ENCODE measurements at places on chromosomes 1 and 21.

DNA sequence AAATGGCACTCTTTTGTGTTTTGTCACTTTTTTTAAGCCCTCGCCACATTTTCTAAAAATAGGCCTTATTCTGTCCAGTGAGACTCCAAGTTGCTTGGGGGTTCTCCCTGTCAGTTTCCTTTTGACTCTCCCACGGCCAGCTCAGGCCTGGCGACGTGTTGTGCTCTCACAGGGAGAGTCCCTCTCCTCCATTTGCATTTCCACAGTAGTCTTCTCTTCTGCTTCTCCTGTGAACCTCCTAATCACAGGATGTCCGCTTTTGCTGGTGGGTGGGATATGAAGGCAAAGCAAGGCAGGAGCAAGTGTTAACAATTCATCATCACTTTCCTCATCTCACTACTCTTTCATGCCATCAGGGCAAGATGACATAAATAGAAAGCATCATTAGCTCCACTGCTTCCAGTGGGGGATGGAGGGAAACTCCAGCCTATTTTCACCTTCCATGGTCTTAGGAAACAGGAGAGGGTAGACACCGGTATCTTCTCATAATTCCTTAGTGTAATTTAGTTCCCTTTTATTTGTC is 99.8 kb downstream of the INTS7 start:
- peak; percentile 65 for DNase-seq

GRCh38 chr1:152001631-152002584 is 8.2 kb upstream of the S100A10 start:
- peak; percentile 76 for DNase-seq

DNA sequence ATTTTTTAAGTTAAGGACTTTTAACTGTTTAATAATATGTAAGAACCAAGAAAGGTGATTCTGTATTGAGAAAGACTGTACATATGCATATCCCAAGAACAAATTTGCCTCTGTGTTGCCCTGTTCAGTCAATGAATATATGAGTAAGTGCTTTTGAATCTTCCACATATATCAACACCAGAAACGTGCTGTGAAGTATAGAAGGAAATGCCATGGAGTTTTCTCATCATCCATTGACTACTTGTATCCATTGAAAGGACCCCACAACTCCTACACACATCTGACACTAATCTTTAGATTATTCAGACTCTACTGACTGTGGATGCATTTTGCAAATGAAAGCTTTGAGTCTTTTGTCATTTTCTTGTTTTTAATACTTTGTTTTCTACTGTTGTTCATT is 366.9 kb downstream of the S1PR1 start:
- no peak for DNase-seq

DNA sequence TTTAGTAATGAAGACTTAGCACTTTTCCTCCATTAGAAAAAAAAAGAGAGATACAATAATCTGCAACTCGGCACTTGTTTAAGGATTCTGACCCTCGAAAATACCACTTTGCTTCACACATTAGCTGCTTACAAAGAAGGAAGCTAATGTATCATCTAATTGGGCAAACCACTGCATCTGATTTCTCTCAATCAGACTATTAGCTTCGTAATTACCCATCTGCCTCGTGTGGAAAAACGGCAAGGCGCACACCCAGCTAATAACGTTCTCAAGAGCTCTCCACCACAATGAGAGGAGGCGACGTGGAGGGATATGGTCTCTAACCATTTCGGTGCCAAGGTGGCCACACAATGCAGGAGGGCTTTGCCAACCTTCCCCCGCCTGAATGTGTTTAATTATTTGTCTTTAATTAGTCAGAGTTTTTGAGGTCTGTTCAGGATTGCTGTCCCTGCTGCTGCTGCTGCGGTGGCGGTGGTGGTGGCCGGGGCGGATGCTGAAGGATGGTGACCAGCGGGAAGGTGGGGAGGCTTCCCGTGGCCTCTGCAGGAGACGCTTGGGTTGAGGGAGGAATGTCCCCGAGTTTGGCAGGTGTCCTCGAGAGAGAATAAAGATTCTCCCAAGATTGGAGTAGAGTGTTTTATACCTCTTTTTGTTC is 374.5 kb downstream of the RPS6KC1 start:
- no peak for DNase-seq

DNA sequence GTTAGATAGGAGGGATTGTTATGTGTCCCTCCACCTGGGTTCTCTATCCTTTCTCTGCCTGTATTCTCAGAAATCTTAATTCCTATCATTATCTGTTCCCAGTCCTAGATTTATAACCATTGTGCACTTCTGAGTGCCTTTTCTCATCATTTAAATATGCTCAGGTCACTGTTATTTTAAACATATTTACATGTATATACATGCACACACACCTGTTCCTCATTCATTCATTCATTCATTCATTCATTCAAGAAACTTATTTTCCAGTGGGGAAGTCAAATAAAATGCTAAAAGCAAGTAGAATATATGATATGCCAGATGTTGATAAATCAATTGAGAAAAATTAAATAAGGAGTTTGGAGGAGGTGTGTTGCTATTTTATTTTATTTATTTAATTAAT is 110.3 kb downstream of the NEK7 start:
- DNase-seq, result no peak

DNA sequence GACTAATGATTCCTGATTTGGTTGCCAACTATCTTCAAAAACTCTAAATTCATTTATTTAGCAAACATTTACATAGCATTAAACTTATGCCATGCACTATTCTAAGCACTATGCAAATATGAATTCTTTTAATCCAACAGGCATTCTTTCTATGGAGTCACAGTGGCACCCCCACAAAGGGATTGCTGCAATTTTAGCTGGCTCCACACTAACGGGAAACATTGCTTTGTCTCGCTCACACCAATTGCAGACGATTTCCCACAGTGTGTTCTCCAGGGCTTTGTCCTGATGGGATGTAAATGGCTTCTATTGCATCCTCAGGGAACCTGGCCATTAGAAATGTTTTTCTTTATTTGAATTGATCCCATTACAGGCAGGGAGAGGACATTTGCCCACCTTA is 259.1 kb downstream of the BARHL2 start:
- no peak for DNase-seq

- DNase-seq, result no peak
Measured at GRCh38 chr1:169089776-169090175, 16.7 kb upstream of the ATP1B1 start.

DNA sequence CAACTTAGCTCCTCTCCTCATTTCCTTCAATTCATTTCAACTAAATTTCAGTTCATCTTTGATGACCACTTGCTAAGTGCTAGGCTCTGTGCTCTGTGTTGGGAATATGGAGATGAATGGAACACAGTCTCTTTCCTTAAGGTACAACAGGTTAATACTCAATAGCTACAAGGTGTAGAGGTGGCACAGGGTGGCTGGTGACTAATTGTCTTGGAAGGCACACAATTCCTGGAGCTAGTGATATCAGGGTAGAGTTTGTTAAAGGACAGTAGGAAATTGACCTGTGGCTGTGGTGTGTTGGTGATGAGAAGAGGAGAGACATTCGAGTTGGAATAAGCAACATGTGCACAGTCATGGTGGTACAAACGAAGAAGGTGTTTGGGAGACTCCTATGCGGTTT is 124.9 kb downstream of the RUNX1 start:
- DNase-seq, result no peak

DNA sequence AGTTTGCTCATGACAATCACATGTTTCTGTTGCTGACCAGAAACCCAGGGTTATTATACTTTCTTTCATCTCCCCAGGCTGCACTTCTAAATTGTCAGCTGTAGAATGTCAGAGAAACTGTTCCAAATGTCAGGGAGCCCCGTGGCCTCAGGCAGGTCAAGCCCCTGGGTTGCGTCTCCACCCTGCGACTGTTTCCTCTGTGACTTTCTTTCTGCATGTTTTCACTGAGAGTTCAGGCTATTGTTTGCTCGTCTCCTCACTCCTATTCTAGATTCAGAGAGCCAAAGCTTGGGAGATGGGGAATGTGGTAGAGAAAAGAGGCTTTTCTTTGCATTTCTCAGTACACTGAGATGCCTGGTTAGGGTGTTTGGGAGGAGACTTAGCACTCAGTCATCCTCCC is 97.4 kb downstream of the CENPF start:
- no peak for DNase-seq

DNA sequence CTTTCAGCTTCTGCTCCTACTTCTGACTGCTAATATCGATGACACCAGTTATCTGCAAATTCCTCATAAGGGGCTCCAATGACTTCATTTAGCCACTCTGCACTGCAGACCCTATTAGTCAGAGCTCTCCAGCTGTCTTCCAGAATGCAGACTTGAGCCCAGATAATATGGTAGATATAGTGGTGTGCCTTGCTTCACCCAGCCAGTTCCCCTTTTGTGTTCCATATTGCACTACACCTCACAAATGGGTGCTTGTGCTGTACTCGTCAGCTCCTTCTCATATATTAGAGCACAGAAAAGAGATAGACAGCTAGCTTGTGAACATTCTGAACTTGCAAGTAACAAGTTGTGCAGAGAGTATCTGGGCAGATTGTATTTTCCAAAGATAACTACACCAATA is 23.7 kb upstream of the COG2 start:
- DNase-seq, result no peak

- no peak for DNase-seq
Measured at GRCh38 chr1:223714849-223715603, 2.7 kb downstream of the CAPN2 start.

GRCh38 chr1:236016083-236016482 is 48.8 kb downstream of the NID1 start:
- no peak for DNase-seq

DNA sequence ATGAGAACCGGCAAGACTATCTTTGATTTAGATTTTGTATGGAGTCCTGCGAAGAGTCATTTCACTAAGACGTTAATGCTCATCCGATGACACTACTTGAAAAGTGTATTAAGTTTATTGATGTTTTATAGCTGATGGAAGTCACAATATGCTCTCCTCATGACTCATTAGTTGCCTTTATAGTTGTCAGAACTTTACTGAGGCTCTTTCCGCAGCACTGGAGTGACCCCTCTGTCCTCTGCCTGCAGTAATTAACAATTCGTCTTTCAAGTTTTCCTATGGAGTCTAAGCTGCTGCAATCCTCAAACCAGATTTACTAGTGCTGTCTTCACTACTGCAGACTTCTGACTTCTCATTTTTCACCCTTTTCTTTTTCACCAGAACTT is 853 bp downstream of the USP16 start:
- DNase-seq, result no peak

DNA sequence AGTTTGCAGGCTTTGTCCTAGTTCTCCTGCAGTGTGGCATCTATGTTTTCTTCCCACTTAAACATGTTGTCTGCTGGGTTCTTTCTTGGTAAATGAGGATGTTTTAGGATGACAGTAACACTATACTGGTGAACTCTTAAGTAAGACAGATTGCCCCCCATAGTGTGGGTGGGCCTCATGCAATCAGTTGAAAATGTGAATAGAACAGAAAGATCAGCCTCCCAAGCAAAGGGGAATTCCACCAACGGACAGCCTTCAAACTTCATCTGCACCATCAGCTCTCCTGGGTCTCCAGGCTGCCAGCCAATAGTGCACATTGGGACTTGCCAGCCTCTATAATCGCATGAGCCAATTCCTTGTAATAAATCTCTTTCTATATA is 10.7 kb upstream of the TARBP1 start:
- no peak for DNase-seq

DNA sequence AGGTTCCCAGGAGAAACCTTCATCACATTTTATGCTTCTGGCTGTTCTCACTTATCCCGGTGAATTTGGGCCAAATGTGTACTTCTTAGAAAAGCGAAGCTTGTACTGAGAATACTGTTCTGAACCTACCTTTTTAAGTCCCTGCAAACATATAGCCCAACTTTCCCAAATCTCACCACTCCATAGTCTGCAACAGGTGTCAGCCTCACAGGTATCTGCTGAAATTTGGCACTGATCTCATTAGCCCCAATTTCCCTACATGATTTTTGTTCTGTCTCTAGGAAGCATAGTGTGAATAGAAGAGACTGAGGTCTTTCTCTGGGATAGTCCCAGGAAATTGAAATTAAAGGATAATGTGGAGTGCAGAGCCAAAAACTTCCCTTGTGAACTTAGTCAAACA is 11.5 kb downstream of the RIT1 start:
- DNase-seq, result no peak

GRCh38 chr1:185907246-185907645 is 173.1 kb downstream of the HMCN1 start:
- DNase-seq, result no peak

DNA sequence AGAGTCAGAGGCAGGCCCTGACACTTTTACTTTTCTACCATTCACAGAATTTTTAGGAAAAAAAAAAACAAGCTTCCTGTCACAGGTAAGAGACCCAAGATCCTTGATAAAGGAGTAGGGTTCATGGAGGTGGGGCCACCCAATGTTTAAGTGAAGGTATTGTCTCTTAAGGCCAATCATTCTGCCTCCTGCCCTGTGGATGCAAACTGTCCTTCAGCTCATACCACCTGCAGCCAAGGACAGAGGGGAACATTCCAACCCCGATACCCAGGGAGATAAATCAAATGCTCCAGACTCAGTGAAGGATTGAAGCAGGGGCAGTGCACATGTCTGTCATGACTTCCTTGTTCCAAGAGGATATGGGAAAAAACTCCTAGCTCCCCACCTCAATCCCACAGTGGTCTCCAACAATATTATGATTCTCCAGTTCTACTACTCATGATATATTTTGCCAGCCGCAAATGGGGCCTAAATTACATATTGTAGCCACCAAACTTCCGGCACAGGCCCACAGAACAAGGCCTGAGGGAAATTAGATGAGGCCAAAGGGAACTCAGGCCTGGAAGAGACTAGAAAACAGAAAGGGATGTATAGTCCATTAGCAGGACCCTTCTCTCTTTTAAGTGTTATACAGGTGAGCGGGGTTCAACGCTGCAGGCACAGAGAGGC is 59.5 kb downstream of the TRABD2B start:
- DNase-seq, result no peak

DNA sequence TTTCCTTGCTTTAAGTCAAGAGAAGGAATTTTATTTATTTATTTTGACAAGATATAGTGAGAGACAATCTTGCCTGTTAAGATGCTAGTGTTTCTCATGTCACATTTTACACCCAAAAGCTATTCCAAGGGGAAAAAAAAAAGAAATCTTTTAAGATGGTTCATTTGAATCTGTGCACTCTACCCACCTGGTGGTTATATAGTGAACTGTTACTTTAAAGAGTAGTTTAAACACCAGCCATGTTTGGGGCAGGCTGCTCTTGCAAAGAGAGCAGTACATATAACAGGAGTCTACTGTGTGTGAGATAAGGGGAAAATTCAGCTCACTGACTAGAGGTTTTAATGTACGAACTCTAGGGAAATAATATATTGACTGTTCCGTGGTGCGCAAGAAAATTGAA is 3.3 kb upstream of the ELAVL4 start:
- no peak for DNase-seq

- no peak for DNase-seq
Measured at GRCh38 chr1:94115254-94115899, 5.6 kb downstream of the ABCA4 start.
